ENCODE measurements at places on chromosomes 11 and 22.

- no peak for DNase-seq
These were observed 117.5 kb upstream of the RRM1 start for GRCh38 chr11:3977078-3977477.

DNA sequence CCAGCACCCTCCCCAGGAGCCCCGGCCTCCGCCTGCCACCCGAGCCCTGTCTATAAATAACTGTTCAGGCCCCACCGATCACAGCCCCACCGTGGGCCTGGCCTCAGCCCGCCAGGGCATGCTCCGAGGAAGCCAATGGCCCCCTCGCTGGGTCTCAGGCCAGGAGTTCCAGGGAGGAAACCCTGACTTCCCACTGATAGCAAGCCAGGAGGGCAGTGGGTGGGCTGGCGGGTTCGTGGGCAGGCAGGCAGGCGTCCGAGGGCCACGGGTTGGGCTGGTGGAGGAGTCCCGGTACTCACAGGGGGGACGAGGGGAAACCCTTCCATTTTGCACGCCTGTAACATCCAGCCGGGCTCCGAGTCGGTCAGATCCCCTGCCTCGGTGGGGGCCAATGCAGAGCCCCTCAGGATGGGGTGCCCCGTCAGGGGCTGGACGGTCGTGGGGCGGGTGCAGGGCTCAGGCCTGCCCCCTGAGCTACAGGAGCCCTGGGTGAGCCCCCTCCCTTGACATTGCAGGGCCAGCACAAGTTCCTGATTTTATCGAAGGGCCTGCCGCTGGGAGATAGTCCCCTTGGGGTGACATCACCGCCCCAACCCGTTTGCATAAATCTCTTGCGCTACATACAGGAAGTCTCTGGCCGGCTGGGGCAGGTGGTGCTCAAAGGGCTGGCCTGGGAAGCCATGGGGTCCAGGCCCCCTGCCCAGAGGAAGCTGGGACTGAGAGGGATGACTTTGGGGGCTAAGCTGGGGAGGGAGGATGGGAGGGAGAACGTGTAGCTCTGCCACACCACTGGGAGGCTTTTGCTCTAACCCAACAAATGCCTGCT is at the start of gene SPI1:
Gene SPI1, minus strand, starts transcription at position 538 of the 826 bp plus-strand sequence. Its CDS starts 194 bp downstream, at position 344.
- no peak for DNase-seq

DNA sequence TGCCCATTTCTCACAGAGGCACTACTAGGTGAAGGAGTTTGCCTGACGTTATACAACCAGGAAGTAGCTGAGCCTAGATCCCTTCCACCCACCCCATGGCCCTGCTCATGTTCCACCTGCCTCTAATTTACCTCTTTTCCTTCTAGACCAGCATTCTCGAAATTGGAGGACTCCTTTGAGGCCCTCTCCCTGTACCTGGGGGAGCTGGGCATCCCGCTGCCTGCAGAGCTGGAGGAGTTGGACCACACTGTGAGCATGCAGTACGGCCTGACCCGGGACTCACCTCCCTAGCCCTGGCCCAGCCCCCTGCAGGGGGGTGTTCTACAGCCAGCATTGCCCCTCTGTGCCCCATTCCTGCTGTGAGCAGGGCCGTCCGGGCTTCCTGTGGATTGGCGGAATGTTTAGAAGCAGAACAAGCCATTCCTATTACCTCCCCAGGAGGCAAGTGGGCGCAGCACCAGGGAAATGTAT is 14.1 kb downstream of the PIK3IP1 start:
- DNase-seq = no peak

DNA sequence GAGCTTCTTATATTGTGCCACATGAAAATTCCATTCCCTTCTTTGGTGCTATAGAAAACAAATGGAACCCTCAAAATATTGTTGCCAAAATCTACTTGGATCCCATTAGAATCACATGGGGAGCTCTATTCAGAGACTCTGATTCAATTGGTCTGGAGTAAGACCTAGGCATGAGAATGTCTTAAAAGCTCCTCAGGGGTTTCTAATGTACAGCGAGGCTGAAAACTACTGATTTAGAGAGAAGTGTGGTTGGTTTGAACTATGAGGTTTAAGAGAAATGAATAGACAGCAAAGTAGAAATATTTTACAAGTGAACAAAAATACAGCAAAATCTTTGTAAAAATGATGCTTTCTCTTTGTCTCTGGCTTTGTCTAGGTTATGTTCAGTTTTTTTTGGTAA is 514.7 kb downstream of the CNTN5 start:
- DNase-seq = no peak

DNA sequence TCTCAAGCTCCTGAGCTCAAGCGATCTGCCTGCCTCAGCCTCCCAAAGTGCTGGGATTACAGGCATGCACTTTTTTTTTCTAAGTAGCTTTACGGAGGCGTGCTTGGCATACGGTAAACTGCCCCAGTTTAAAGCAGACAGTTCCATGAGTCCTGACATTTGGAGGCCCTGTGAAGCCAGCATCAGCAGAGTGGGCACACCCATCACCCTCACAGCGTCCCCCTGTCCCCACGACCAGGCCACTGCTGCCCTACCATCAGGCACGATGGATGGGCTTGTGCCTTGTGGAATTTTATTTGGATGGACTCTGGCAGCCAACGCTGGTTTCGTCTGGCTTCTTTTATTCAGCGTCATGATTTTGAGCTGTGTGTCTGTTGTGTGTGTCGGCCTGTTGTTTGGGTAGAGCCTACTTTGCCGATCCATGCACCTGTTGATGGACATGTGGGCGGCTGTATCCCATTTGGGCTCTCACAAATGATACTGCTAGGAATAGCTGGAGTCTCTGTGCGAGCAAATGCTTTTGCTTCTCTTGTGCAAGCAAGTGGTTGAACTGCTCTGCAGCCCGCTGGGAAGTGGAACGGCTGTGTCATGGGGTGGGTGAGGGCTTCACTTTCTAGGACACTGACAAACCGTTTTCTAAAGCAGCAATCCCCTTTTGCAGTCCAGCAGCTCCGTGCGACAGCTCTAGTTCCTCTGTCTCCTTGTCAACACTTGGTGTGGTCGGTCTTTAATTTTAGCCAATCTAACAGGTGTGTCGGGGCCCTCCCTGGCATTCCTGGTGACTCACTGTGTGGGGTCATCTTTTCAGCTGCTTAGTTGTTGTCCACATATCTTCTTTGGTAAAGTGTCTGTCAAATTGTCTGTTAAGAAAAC is 23.8 kb downstream of the KCNQ1 start:
- no peak for DNase-seq

- DNase-seq = no peak
These were observed 45.0 kb downstream of the EIF3F start for GRCh38 chr11:8032122-8032521.

DNA sequence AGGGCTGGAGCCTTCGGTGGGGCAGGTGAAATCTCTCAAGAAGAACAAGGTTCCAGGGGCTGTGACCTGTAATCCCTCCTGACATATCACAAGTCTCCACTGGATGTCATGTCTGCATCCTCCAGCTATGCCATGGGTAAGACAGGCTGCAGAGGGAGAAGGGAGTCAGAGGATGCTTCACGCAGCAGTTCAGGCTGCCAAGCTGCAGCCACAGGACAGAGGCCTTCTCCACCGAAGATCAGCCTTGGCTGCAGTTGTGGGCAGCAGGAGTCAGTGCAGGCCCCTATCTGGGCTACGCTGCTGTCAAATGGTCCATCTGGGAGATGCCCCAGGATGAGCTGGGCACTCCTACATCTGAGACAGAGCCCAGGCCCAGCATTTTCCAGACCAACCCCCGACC is 25.0 kb downstream of the DKK3 start:
- no peak for DNase-seq

GRCh38 chr11:107969219-107969618 is 39.5 kb upstream of the CUL5 start:
- DNase-seq = no peak

DNA sequence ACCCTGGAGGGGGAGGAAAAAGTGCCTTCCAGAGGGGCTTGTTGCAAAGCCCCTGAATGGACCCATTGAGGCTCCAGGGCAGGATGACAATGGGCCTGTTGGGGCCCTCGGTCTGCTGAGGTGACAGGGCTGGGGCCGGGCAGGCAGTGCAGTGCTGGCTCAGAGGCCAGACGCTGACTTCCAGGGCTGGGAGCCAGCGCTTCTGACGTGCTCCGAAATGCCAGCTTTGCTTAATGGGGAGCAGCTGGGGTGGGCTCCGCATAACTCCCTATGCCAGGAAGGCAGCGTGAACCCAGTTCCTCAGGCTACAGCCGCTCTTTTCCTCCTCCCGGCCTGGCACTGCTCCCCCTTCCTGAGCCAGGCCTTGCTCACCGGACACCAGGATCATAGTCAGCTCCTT is 17.7 kb downstream of the NAV2 start:
- DNase-seq = no peak

- no peak for DNase-seq
These were observed 50.1 kb downstream of the LRRC32 start for GRCh38 chr11:76620489-76620888.

DNA sequence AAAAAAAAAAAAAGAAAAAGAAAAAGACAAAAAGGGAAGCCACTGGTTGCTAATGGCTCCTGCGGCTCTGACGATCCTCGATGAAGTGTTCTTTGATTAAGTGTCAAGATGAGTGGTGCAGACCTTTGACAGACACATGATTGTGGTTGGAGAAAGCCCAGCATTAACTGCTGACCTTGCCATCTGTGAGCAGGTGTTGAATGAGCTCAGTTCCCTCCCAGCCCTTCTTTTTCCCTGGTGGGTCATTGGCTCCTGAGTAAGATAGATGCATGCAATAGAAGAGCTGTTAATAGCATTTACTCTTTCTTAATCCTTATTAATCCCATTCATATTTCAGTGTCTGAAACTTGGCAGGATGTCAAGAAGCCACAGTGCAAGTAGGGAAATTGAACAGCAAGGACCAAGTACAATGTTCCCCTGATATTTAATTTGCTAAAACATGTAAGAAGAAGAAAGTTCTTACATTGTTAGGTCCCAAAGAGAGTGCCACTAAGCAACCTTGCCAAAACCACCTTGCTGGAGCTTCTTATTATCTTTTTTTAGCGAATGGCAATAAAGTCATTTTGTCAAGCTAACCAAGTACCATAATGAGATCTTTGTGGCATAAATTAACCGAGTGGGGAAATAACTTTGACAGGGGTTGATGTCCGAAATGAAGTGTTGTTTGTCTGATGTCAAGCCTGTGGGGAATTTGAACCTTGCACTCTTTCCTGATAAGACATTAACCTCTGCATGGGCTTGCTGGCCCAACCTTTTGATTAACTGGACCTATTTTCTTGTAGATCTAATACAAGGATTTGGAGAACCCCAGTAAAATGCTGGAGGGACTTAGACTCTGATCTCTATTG is 113.7 kb downstream of the PTPRJ start:
- DNase-seq = no peak

DNA sequence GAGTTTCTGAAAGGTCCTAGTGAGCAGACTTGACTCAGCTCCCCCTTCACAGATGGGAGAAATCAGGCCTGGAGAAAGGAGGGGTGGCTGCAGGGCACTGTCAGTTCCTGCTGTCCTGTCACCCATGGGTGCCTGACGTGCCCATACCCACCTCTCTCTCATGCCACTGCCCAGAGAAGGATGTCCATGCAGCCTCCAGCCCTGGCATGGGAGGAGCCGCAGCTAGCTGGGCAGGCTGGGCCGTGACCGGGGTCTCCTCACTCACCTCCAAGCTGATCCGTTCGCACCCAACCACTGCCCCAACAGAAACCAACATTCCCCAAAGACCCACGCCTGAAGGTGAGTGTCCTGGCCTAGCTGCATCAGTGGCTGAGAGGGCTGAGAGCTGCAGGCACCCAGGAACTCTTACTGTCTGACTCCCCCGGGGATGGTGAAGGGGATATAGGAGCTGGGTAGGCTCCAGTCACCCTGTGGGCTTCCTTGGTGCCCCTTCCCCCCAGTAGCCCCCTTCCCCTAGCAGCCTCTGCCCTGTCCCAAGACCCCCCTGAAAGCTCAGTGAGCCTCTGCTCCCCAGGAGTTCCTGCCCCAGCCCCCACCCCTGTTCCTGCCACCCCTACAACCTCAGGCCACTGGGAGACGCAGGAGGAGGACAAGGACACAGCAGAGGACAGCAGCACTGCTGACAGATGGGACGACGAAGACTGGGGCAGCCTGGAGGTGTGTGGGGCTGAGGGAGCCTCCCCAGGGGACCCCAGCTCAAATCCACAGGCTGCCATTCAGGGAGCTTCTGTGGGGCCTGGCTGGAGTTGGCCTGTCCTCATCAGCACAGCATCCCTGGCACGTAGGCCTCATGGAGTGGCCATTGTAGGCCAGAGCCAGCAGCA is 11.8 kb downstream of the SCYL1 start:
- no peak for DNase-seq

- DNase-seq = peak; percentile 19
These were observed 47.7 kb upstream of the GAB2 start for GRCh38 chr11:78465169-78465942.

GRCh38 chr11:61959114-61959513 is 8.3 kb downstream of the FTH1 start:
- no peak for DNase-seq

- no peak for DNase-seq
These were observed 1.2 kb upstream of the TIRAP start for GRCh38 chr11:126281666-126282175.

DNA sequence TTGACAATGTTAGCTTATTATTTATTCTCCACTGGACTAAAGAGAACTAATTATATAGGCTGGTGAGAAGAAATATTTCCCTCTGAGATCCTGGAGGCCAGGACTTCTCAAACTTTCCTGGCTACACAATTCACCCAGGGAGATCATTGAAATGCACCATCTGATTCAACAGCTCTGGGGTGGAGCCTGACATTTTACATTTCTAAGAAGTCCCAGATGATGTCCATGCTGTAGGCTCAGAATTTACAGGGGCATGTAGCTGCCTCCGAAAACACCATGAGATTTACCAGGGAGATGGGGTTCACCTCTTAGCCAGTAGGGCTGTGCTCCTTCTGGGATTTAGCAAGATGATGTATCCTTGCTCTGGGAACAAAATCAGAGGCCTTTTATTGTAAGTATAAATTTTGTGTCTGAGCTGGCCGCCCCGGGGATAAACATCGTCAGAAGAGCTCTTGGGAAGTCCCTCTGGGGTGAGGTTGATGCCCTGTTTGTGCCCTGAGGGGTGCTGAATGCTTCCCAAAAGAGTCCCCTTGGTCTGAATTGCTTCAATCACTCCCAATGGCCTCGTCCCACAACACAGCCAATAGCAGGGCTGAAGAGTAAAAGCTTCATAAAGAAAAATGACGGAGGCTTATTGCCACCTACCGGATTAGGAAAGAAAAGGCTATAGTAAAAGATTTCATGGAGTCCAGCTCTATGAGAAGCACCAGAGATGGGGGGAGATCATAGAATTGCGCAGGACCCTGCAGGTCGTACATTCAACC is 33.4 kb upstream of the API5 start:
- no peak for DNase-seq

- no peak for DNase-seq
These were observed 189.9 kb downstream of the BCR start for GRCh38 chr22:23370251-23370650.

- peak; percentile 23 for DNase-seq
These were observed 765 bp downstream of the RCOR2 start for GRCh38 chr11:63915961-63916836.

GRCh38 chr22:28406246-28406645 is 273.4 kb downstream of the TTC28 start:
- DNase-seq = no peak

GRCh38 chr11:131598305-131598704 is 227.9 kb downstream of the NTM start:
- DNase-seq = no peak

DNA sequence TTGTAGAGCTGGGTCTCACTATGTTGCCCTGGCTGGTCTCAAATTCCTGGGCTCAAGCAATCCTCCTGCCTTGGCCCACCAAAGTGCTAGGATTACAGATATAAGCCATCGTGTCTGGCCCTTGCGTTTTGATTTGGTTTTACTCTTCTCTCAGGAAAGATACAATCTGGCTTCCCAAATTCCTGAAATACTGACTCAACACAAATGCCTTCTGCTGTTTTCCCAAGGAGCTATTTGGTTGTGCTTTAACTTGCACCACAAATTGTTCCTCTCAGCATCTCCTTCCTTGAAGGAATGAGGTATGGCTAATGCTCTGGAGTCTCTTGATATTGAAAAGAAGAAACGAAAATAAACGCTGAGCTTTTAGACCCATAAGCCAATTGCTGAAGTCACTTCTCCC is 110.0 kb upstream of the PAX6 start:
- no peak for DNase-seq

Data from stimulated activated CD4-positive, alpha-beta T cell treated with anti-CD3 and anti-CD28 coated beads, Interleukin-4, amount 100 ng/mL, for 24 hours (primary cell).